ENCODE measurements at places on chromosomes 3 and 15. TPM values are rescaled to one million over a fixed set of nuclear protein-coding genes. Genes with fewer than 3 reads are reported as not detected.

Gene CRYGS
- 0.43 TPM for total RNA-seq

Gene GABRR3
- total RNA-seq, result 0.09 TPM

Gene DPPA2
- total RNA-seq, result not detected

Gene TM4SF1
- total RNA-seq, result 483 TPM

Data from smooth muscle cell of bladder (primary cell).